Neuronal stem cell (in vitro differentiated cells): ENCODE measurements at places on chromosomes 12 and 14.

GRCh38 chr14:75042035-75042434 is 9.2 kb downstream of the MLH3 start:
- DNase-seq: no peak

DNA sequence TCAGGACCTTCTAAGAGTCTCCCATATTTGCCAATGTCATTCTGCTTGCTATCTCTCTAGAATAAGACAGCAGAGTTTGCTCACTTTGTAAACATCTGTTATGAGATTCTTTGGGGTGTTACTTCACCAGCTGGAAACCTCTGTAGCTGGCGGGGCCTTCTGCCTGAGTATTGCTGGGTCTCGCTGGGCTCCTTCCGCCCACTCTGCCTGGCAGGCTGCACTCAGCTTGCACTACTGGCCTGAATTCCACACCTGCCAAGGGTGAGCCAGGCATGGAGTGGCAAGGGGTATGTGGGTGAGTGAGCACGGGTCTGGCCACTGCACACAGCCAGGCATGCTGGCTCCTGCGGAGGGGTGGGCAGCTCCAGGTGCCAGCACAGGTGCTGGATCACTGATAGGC is 267.3 kb upstream of the PDE3A start:
- DNase-seq: no peak

- DNase-seq: no peak
Observed at GRCh38 chr12:53181935-53182334, 1.2 kb upstream of the CSAD start.

GRCh38 chr14:55976219-55976618 is 142.0 kb upstream of the PELI2 start:
- no peak for DNase-seq

DNA sequence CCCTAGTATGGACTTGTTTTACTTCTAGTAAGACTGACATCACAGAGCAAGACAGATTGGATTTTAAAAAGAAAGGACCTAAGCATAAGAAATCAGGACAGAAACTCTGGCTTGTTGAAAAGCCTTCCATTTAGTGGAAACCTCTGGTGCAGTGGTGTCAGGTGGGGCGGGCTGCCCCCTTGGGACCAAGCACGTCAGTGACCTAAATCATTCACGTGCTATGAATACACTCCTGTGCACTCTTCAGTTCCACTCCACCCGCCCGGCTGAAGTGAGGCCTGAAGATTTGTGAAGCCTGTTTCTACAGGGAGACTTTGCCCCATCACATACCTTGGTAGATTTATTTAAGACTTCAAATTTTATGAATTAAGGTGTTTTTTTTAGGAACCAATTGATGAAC is 58.2 kb upstream of the STRN3 start:
- DNase-seq: no peak

GRCh38 chr14:90293766-90294730 is 37.7 kb downstream of the NRDE2 start:
- no peak for DNase-seq

GRCh38 chr12:111673503-111673902 is 12.3 kb downstream of the BRAP start:
- DNase-seq: no peak

DNA sequence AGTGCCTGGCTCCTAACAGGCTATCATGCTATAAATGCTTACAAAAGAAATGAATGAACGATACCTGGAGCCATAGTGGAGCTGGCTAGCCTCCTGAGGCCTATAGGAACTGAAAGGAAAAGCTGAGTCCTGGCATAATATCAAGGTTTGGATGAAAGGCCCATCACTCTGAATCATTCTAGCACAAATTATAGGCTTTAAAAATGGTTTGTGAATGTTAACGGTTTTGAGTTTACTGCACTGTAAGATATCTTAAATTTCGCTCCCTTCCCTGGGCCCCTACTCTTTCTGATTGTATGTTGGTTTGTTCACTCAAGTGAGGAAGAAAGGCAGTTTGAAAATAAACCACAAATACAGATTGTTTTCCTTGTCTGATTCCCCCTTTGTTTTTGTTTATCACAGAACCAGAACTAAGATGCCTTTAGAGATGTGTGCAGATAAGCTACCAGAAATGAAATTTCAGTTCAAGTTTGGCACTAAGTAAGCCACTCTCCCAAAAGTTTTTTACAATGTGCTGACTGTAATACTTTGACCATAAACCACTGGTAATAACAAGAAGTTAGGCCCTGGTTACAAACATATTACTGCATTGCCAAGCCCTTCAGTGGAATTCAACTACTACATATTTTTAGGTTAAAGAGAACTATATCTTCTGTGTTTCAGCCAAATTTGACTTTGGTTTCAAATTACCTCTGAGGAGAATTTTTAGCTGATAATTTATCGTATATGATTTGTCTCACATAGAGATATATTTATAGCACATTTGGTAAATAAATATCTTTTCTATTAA is 89.5 kb downstream of the ALX1 start:
- no peak for DNase-seq

GRCh38 chr12:101570047-101570446 is 24.7 kb upstream of the MYBPC1 start:
- no peak for DNase-seq

DNA sequence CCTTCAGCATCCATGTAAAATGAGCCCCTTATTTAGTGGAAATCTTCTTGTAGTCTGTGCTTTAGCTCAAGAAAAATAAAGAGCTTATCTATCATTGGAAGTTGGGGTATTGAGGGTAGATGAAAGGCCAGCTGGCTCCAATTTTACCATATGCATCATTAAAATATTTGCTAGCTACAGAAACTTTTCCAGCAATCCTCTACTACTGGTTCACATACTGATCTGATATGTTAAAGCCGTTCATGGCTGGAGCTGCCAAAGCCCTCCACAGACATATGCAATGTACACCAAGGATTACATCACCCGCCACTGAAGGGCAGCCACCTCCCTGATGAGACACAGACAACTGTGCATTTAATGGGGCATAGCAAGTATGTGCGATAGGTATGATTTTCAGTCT is 1205.3 kb downstream of the GALC start:
- no peak for DNase-seq

GRCh38 chr14:65150898-65151608 is 48.7 kb upstream of the MAX start:
- no peak for DNase-seq

- DNase-seq: no peak
Observed at GRCh38 chr12:129193263-129193871, 340.1 kb downstream of the GLT1D1 start.

- DNase-seq: no peak
Observed at GRCh38 chr12:80162177-80162576, 62.8 kb downstream of the OTOGL start.

GRCh38 chr12:108709697-108710096 is 21.6 kb downstream of the CORO1C start:
- no peak for DNase-seq

DNA sequence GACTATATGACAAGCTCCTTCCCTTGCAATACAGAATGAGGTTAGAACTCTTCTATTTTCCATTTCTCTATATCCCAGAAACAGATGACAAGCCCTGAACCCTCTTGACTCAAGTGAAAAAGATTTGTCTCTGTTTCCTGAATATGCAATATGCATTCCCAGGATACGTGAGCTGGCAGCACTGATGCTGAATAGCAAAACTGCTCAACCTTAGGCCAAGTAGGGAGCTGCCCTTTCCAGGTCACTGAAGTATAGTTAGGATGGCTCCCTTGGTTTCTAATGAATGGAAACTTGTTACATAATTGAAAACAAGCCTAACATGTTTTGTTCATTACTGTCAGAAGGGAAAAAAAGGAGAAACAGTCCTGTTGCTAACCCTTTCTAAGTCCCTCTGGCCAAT is 47.9 kb upstream of the PLEKHG7 start:
- DNase-seq: no peak

DNA sequence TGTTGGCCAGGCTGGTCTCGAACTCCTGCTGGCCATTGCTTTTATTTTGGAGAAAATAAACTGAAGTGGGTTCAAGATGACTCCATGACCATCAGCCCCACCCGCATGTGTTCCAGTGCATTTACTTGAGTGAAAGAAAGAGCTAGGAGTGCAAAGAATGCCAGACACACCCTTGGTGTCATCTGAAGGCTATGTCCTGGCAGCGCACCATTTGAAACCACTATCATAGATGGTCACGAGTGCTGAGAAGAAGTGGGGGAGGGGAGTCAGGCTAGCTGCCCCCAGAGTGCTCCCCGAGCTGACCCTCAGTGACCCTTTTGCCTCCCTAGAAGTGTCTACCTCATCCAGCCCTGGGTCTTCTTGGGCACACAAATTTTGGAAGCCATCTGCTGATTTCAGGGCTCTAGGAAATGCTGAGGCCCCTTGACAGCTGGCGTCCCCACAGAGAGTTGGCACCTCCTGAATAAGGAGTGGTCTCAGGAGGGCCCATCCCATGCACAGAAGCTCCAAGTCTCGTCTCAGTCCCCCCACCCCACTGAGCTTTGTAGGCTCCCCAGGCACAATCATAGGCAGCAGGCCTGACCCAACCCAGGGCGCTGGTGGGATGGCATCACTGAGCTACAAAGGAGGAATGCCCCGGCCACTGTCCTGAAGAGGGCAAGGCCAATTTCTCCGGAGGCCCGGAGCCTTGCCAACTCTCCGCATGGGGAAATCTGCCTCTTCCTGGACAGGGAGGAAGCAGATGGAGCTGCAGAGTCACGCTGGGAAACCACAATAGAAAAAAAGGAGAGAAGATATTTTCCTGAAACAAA is 28.0 kb downstream of the PXN start:
- no peak for DNase-seq

- no peak for DNase-seq
Observed at GRCh38 chr12:4402996-4403395, 23.5 kb upstream of the FGF23 start.

GRCh38 chr12:5654019-5654418 is 222.1 kb downstream of the NTF3 start:
- no peak for DNase-seq

DNA sequence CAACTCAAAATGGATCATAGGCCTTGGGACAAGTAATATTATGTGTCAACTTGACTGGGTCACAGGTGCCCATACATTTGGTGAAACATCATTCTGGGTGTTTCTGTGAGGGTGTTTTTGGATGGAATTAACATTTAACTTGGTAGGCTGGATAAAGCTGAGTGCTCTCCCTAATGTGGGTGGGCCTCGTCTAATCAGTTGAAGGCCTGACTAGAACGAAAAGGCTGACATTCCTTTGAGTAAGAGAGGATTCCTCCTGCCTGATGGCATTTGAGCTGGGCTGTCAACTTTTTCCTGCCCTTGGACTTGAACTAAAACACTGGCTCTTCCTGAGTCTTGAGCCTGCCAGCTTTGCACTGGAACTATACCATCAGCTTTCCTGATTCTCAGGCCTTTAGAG is 93.4 kb upstream of the ESRRB start:
- DNase-seq: no peak

DNA sequence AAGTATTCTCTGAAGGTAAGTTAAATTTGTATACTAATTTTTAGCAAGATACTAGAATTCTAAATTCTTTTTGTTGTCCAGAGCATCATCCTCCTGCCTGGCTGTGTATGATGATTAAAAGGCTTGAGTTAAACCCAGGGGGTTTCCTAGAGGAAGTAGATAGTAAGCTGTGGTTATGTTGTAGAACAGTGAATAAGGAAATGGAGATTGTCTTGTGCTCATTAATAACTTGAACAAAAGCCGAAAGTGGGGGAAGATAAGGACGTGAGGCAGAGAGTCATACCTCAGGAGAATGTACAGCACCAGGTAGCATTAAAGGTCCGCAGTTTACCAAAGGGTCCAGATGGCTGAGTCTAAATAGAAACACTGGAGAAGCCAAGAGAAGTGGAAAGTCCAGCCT is 42.0 kb downstream of the CKB start:
- DNase-seq: no peak

DNA sequence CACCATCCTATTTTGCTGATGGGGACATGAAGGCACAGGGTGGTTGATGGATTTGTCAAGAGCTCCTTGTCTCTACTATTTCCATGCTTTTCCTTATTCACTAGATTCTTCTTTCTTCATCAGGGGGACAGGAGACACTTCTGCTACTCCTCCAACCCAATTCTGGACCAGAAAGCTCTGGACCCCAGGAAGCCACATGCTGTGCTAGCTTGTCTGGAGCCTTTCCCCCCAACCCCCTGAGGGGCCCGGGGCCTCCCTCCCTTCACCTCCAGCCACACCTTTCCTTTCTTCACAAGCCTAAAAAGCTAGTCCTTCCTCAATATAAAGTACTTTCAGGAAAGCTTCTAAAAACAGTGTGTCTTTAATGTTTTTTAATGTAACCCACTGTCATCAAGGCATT is 75.1 kb upstream of the CAPRIN2 start:
- no peak for DNase-seq

DNA sequence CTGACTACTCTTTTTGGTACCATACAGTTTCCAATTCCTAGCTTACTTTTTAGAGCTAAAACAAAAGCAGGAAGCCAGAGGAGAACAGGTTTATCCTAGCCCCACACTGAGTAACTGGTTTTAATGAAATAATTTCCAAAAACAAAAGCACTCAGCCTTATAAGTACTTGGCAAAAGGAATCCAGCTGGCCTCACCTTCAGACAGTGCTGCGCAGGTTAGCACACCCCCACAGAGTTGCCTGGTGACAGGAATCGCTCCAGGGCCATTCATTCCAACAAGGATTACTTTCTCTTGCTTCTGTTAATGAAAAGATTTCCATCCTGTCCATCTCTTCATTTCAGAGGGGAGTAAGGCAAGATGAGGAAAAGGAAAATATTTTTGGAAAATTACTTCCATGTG is 84.6 kb downstream of the SCFD1 start:
- no peak for DNase-seq

DNA sequence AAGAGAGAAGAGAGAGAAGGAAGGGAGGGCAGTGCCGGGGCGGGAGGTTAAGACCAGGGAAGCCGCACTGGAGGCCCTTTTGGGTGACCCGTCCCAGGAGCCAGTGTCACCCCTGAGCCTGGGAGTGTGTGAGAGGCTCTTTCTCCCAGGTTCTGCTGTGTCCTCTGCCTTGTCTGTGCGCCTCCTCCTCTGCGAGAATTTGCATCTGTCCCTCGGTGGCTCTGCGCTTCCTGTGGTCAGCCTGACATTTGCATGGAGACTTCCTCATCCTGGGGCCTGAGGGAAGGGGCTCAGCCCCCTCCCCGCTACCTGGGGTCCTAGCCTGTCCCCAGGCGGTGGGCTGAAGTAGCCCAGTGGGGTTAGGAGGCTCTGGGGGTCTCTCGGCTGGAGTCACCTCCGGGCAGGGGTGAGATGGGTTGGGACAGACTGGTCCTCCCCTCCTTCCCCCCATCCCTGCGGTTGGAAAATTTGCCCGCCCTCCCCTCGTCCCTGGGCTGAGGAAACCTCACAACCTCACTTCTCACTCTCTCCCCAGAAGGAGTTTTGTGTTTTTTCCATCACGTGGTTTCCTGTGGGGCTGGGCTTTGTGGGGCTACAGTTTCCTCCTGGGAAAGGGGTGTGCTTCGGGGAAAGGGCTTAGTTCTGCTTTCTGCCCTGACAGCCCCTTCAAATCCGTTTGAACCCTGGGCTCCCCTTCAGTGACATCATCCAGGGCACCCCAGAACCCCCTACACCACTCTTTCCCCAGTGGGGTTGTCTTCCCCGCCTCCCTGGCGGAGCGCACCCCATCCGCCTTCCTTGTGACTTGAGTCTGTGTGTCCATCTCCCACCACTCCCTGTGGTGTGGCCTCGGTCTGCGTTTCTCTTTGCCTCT is 2.5 kb downstream of the PTPN6 start:
- no peak for DNase-seq

GRCh38 chr12:15783288-15783687 is 5.9 kb downstream of the EPS8 start:
- DNase-seq: no peak
